Stimulated activated CD4-positive, alpha-beta T cell treated with anti-CD3 and anti-CD28 coated beads, Interleukin-1b, Interleukin-23, amount 100 ng/mL, for 24 hours (primary cell): ENCODE measurements at places on chromosomes 2 and 18.

DNA sequence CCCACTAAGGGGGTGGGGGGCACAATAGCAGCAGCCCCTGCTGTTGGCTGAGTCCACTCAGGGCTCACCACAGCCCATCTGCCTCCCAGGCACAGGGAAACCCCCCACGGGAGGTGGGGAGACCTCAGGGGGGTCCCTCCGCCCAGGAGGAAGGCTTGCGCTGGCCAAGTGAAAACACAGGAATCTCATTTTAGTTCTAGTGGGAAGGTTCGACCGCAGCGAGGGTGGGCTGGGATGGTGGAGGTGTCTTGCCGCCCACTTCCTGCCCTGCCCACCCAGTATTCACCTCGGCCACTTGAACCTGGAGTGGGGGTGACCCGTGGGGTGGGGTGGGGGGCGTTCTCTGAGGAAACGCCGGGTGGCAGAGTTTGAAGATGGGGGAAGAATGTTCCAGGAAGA, 6.9 kb upstream of the BOK start:
- no peak for DNase-seq

GRCh38 chr2:171966235-171966634, 33.5 kb upstream of the METAP1D start:
- DNase-seq, result no peak

GRCh38 chr2:231356466-231356844, 39.1 kb upstream of the B3GNT7 start:
- no peak for DNase-seq

DNA sequence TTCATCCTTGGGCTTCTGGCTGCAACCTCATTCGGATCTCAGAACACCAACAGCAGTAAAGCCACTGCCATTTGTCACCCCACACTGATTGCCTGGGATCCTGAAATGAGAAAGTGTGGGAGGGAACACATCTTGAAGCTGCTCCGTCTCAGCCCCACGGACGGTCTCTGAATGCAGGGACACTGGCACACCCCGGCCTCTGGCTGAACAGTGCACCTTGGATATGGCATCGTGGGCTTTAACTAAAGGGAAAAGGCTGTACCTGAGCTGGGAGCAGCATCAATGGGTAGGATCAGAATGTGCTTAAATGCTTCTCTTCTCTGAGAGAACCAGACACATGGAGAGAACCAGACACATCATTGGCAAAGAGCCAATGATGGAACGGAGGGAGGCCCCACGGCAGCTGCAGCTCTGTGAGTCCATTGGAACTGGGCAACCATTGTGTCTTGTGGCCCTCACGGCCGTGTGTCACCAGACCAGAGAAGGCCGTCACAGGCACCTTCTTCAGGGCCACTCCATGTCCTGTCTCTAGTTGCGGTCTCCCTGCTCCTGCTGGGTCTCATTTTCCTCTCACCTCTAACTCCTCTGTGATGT, 193.4 kb upstream of the MYT1L start:
- DNase-seq, result no peak

GRCh38 chr2:44168681-44169154, at the start of gene PPM1B:
PPM1B (plus strand) TSS chr2:44168875; CDS start chr2:44201200, 32,325 bp downstream.
- peak; percentile 99 for DNase-seq

DNA sequence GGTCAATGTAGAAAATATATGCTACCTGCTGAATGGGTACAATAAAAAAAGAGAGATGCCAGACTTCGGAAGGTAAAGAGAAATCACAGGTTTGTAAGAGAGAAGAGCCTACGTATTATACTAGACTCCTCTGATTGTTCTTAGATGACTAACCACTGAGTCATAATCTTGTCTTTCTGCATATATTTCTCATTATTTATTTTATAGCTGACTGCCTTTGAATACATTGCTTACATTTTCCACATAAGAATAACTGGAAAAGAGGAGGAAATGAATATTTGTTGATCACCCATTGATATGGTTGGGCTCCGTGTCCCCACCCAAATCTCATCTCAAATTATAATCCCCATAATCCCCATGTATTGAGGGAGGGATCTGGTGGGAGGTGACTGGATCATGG, 90.3 kb upstream of the RAB27B start:
- no peak for DNase-seq

DNA sequence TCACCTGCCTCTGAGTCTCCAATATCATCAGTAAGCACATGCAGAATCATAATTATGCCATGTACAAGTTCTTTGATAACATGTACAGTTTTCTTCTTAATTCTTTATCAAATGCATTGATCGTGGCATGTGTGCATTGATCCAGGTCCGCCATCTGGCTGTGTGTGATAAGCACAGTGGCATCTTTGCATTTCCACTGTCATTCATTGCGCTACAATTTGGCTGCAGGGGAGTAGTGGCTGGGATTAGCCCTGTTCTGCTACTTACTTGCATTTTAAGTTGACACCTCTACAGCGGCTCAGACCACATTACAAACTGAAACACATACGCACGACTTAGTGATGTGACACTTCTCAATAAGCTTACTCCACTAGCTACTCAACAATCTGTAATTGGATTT, 83.6 kb upstream of the OTX1 start:
- DNase-seq, result no peak

DNA sequence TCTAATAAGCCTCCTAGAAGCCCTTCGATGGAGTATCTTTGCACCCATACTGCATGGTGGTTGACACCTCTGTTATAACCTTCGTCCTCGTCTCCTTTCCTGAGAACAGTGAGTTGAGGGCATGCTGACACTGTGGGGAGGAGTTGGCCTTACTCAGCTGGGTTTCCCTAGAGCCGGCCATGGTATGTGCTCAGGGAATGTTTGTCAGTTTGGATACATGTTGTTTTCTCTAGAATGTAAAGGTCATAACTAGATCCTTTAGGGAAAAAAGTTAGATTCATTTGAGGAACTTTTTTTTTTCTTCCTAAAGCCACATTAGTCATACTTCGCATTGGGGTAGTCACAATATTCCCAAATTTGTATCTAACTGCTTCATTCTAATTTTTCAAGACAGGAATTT, 106.0 kb upstream of the FOSL2 start:
- no peak for DNase-seq

- DNase-seq, result no peak
These were observed 4.0 kb downstream of the GATA6 start for GRCh38 chr18:22173221-22173927.

GRCh38 chr2:240212425-240213225, 72.2 kb upstream of the OTOS start:
- DNase-seq, result no peak

GRCh38 chr2:199743415-199744120, 107.4 kb downstream of the FTCDNL1 start:
- DNase-seq, result no peak

DNA sequence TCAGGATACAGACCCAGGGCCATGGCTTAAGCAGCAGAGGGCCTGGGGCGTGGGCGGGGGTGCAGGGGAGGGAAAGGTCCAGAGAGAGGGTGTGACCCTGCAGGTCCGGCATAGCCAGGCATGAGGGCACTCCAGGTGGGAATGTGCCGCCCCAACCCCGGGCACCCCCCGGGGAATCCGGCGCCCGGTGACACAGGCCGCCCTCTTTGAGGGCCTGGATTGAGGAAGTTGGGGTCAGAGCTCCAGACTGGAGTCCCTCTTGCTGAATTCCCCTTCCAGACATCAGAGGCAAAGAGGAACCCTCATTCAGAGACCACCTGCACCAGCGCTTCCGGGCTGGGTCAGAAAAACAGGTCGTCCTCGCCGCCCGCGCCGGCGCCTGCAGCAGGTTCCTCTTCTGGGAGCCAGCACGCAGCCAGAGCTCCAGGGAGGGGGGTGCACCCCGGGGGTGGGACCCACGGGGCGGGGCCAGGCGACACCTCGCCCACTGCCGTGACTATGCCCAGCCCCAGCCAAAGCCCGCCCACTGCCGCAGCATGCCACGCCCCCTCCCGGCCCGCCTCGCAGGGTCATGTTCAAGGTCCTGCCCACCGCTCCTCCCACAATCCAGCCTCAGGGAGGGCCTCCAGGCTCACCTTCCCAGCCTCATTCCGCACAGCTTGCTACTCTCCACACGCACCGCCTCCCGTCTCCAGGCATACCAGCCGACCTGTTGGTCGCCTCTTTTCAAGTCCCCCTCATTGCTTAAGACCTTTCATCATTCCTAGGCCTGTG, 98.3 kb upstream of the ID2 start:
- peak; percentile 71 for DNase-seq

DNA sequence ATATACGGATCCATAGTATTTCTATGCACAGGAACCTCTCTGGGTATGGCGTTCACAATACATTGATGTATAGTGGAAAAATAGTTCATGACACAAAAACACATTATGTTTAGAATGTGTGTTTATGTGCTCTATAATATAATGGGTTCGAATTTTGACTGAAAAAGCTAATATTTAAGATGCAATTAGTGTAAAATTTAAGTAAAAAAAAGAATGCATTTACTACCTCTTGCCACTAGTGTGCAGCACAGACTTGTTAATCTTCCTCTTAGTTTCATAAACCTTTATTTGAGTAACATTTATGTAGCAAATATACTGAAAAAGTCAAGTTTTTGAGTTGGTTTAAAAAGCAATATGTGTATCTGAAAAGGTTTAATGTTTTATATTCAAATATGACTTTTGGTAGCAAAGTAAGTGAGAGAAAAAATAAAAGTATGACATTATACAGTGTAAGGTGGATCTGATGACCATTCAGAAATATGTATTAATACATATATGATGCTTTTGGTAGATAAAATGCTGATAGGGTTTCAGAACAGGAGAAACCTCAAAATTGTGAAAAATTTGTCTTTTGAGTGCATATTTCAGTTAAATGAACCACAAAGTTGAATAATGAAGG, 49.4 kb downstream of the CCDC102B start:
- DNase-seq, result no peak

GRCh38 chr2:159505196-159505595, 111.2 kb downstream of the BAZ2B start:
- no peak for DNase-seq

- DNase-seq, result no peak
These were observed 730 bp downstream of the ODC1 start for GRCh38 chr2:10447300-10447894.

- no peak for DNase-seq
These were observed 70.2 kb upstream of the DOK6 start for GRCh38 chr18:69330385-69331005.

GRCh38 chr2:121021685-121022084, 263.3 kb downstream of the TFCP2L1 start:
- DNase-seq, result no peak

DNA sequence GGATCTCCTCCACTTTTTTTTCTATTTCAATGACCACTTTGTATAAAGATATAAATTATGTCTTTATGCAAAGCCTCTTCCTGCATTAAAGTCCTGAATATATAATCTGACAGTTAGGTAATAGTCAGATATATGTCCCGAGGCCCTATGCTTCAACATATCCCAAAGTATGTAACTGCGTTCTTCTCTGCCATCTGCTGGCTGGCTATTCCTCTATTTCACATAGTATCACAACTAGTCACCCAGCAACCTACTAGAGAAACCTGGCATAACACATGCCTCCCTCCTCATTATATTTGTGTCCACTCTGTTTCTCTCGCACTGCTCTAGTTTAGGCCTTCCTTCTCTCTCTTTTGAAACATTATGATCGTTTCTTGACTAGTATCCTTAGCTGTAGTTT, 640.8 kb downstream of the DPP10 start:
- no peak for DNase-seq

DNA sequence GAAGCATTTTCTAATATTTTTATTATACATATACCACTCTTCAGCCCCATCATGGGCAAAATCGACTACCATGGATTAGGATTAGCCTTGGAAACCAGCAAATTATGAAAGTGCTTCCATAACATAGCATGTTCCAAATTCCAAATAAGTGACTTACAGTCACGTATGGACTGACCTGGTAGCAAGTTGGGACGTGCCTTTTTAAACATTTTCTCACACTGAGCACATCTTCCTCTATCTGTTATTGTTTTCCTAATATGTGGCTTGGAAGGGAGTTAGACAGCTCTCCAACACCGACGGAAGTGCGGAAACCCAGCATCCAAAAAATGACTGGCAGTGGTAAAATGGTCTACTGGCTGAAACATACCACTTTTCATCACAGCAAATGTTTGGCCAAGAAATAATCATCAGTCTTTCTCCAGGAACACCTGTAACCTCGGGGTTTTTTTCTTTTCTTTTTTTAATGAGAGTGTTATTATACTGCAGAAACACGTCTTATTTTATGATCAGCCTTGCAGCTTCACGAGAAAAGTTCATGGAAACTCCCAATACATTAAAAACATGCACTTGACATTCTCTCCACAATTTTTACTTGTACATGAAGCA, 107.0 kb downstream of the IRS1 start:
- no peak for DNase-seq

- DNase-seq, result no peak
These were observed 345.6 kb downstream of the GRB14 start for GRCh38 chr2:164275659-164276058.

DNA sequence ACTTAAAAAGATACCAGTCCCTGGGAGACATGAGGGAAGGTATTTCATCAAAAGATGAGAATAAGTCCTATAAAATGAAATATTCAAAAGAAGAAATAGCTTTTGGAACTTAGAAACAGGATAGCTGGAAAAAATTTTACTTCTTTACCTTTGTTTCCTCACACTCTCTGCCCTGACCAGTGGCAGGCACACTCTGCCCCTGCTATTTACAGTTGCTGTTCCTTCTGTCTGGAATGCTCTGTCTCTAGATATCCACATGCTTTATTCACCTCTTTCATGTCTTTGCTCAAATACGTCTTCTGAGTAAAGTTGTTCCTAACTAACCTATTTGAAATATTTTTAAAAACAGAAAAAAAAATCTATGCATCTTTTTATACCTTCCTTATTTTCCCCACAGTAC, 125.6 kb downstream of the PTRHD1 start:
- no peak for DNase-seq

- no peak for DNase-seq
These were observed 74.0 kb downstream of the INHBB start for GRCh38 chr2:120419955-120420354.

DNA sequence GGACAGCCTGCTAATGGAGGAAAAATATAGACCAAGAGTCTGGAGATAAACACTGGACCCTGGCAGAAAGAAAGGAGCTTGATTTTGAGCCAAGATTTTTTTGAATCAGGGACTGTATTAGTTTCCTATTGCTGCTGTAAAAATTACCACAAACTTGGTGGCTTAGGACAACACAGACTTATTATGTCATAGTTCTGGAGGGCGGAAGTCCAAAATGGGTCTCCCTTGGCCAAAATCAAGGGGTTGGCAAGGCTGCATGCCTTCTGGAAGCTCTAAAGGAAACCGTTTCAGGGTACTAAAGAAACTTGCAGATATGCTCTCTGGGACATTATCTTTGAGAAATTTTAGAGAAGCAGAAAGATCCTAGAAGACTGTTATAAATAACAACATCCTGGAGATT, 140.1 kb downstream of the BABAM2 start:
- no peak for DNase-seq

GRCh38 chr2:61597300-61598289, 59.4 kb upstream of the XPO1 start:
- DNase-seq, result no peak
